ENCODE measurements at places on chromosomes 5 and 9.

- no peak for DNase-seq
Measured at GRCh38 chr9:77021922-77022782, 2.7 kb downstream of the FOXB2 start.

DNA sequence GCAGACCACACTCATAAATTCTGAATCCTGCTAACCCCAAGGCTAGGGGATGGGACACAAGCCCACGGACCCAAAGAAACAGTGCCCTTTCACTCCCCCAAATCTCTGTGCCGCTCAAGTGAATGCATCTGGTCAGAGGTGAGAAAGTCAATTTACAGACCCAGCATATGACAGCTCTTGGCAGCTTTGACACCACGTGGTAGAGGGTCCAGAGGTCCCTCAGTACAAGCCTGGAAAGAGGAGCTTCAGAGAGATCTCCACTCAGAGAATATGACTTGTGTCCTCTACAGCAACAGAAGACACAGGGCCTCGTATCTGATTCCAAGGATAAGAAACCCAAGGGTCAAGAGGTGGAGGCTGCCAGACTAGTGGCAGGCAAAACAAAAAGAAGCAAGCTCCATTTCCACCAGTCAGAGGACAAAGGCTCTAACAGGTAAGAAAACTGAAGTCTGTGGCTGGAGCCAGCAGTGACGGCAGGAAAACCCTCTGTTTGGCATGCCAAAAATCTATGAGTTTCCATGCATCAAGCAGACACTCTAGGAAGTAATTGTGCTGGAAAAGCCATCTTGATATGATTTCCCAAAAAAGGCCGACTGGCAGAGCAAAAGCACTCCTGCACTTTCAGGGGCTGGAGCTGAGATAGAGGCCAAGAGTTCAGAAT lies 138.7 kb downstream of the UGCG start:
- DNase-seq = no peak

- DNase-seq = no peak
Measured at GRCh38 chr5:34053571-34054399, 10.8 kb upstream of the C1QTNF3 start.

GRCh38 chr9:129241725-129242124 lies 63.7 kb upstream of the IER5L start:
- DNase-seq = no peak

DNA sequence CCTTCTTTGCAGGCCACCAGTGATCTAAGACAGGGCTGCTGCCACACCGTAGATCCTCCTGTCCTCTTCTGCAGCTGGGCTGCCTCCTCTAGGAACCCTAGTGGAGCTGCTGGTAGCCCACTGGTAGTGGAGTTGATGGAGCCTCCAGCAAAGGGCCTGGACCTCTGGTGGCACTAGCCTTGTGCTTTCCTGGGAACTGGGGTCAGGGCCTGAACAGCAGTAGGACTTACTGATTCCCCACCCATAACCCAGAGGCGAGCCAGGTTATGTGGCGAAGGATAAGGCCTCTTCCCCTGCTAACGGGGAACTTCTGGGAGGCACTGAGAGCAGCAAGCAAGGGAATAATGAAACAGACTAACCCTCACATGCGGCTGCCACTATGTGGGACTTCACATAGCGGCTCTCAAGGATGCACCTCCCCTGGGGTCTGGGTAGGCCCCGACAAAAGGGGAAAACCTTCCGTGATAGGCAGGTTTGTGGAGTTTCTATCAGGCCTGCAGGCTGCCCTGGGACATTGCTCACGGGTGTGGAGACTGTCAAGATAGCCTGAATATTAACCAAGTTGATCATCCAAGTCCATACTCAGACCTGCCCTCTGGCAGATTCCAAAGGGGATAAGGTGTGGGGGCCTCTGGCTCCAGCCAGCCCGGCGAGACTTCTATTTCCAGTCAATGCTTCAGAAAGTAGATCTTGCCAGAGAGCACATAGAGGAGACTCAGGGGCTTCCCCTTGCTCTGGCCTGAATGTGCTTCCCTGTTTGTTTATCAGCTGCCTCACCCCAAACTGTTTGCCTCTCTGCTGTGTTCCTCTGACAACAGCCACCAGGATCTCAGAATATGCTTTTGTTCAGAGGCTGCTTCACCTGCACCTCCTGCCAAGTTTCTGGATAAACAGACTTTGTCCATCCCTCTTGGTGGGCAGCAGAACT lies 7.4 kb downstream of the SLC22A4 start:
- DNase-seq = peak; percentile 32

DNA sequence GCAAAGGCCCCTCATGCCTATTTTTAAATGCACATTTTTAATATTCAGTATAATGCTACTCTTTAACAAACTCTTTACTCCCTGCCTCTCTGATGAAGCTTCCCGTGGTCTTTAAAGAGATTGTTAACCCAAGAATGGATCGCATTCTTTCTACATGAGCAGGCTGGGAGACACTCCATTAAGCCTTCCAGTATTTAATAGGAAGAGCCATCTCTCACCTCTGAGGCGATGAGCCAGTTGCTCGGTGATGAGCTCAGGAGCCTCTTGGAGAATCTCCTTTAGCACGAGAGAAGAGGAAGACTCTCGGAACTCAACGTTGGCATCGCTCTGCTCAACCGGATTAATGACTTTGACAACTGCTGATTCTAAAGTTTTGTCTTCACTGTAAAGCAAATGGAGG lies 59.6 kb downstream of the PRUNE2 start:
- no peak for DNase-seq

- DNase-seq = no peak
Measured at GRCh38 chr5:122772446-122772845, 2.4 kb upstream of the SNX2 start.

GRCh38 chr9:124764774-124765438 lies 6.2 kb downstream of the NR6A1 start:
- DNase-seq = peak; percentile 17

- DNase-seq = no peak
Measured at GRCh38 chr5:181223729-181224389, 778 bp downstream of the TRIM41 start.

DNA sequence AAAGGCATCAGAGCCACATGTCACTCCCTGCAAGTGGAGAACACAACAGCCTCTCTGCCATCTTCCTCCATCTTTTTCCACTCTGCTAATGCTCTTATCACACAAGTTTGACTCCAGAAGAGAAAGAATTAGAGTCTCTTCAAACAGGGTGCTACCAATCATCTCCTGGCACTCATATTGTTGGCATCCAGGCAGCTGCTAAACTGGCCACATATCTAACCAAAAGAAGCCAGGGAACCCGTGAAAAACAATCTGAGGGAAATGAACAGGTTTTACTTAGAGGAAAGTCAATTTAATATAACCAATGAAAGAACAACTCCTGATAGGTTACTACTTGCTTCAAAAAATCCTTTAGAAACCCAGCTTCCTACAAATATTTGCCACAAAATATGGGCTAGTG lies 117.2 kb downstream of the SLC25A46 start:
- no peak for DNase-seq

DNA sequence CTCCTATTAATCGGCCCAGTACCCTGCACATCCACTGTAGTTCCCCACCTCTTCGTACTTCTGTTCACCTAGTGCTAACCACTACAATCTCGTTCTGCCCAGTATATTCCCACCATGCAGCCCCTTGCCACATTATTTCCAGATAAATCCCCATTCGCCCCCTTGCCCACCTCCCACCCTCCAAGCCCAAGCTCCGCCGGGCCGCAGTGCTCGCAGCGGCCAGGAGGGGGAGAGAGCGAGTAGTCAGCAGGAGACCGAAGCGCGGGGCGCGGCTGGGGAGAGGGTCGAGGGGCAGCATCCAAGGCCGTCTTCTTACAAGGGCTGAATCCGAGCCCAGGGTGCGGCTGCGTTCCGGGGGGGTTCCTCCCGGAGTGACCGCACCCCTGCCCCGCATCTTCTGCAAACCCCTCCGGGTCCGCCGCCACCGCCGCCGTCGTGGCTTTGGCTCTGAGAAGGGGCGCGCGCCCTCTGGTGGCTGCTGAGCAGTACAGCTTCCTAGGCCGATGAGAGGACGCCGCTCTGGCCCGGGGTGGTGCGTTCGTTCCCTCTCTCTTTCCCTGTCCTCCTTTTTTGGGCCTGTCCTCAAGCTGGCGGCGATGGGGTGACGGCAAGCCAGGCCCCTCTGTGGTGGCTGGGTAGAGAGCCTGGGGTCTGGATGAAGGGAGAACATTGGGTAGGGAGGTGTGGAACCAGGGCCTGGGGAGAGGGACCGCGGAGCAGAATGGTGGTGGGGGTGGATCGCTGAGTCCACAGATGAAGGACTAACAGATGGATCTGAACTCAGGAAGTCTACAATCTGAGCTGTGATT lies 30.0 kb upstream of the PSD2 start:
- peak; percentile 87 for DNase-seq

GRCh38 chr5:180034564-180034963 lies 37.0 kb downstream of the RNF130 start:
- DNase-seq = no peak

DNA sequence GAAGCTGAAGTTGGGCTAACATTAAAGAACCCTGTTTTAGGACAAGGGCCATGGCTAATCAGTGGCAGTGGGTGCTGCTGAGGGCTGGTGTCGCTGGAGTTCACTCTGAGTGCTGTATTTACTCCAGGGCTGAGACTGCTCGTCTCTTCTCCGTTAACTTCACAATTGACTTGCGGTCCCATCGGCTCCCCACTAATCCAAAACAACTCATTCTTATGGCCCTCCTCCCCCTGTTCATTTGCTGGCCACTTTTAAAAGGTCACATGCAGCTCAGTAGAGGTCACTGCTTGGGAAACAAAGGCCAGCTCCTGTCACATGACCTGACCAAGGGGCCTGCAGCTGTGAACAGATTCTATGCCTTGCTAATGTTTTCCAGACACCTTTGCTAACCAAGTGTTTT lies 38.4 kb downstream of the PTCH1 start:
- DNase-seq = no peak

- no peak for DNase-seq
Measured at GRCh38 chr9:101375546-101375945, 9.3 kb downstream of the BAAT start.

- DNase-seq = no peak
Measured at GRCh38 chr9:124506931-124507879, at the start of gene NR5A1. TSS of gene NR5A1 (minus strand) at chr9:124507399. CDS start at chr9:124503395, 4,004 bp downstream.
